ENCODE measurements at places on chromosomes 16 and 17.

GRCh38 chr16:53281280-53281679 lies 153.0 kb upstream of the RBL2 start:
- no peak for DNase-seq

- DNase-seq: no peak
Observed at GRCh38 chr17:43907998-43908721, 824 bp upstream of the MPP2 start.

DNA sequence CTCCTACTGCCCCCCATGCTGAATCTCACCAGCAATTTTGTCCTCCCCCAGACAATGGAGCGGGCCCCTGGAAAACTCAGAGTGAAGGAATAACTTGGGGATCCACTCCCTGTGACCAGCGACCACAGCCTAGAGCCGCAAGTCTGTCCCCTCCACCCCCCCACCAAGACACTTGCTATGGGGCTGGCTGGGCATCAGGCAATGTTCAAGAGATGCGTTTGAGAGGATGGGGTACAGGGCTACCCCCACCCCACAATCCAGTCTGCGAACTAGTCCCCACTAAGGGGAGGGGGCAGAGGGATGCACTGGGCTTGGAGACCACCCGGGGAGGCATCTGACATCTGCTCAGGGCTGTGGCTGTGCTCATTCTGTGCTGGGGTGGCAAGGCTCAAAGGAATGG lies 2.4 kb downstream of the PPL start:
- DNase-seq: no peak

- no peak for DNase-seq
Observed at GRCh38 chr17:79132271-79133064, 57.8 kb downstream of the ENGASE start.

DNA sequence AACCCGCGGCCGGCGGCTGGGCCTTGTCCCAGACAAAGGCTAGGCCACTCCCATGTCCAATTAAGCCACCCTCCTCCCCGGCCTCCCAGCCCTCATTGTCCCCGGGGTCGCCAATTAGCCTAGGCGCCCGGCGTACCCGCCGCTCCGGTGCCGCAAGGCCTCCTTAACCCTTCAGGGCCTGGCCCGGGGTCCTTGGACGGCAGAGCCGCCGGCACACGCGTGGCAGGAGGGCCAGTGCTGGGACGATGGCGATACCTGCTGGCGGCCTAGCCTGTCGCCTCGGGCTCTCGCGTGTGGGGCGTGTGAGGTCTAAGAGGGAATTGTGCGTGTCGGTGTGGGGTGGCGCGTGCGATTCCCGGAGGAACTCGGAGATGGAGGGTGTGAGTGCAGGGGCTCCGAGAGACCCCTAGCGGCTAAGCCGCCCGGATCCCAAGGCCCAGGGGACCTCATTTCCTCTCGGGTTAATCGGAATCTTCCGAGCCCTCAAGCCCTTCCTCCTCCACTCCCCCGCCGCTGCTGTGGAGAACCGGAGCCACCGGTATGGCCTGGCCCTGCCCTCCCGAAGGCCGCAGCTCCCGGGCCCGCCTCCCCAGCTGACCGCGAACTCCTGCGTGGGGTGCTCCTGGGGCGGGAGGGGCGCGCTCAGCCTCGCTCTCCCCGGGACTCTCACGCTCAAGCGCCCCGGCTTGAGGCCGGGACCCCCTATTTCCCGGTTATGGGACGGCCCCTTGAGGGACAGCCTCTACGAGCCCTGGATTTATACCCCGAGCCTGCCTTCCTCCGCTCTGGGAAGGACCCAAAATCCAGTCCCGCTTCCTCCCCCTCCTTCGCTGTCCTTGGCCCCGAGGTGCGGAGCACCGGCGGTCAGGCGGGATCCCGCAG lies 11.9 kb downstream of the TBX2 start:
- no peak for DNase-seq

DNA sequence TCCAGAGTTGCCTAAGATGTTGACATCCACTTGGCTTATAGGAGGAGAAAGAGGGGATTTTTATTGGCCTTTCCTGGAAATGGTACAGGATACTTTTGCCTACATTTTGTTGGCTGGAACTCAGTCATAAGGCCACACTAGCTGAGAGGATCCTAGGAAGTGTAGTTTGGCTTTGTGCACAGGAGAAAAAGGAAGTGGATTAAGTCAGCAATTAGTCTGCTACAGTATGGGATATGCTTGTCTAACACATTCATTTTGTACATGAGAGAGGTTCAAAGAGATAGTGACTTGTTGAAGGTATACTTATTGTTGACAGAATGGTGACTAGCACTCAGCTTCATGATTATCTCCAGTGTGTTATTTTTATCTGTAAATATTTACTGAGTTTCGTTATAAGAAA lies 10.3 kb downstream of the UTP18 start:
- DNase-seq: no peak

DNA sequence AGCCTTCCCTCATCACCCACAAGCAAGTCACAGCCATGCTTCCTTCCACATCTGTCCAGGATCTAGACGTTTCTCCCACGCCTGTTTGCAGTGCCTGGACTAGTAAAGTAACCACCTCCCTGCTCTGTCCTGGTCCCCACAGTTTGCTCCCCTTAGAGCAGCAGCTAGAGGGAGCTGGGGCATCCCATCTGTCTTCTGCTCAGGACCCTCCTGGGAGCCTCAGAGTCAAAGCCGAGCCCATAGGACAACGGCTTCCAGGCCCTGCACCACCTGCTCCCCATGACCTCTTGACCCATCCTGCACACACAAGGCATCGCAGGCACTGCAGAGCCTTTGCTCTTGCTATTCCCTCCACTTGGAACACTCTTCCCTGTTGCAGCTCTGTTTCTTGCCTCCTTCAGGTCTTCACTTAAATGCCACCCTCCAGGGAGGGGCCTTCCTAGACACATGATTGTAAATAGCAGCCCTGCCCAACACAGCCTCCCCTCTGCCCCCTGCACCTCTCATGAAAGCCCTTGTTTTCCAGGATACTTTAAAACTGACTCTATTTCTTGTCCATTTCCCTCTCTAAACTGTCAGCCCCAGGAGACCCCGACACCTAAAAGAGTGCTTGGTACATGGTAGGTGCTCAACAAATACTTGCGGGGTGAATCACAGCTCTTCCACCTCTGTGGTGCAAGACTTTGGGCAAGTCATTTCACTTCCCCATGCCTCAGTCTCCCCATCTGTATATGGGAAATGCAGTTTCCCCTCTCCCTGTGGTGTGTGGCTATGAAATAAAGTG lies 3.1 kb downstream of the NATD1 start:
- no peak for DNase-seq

DNA sequence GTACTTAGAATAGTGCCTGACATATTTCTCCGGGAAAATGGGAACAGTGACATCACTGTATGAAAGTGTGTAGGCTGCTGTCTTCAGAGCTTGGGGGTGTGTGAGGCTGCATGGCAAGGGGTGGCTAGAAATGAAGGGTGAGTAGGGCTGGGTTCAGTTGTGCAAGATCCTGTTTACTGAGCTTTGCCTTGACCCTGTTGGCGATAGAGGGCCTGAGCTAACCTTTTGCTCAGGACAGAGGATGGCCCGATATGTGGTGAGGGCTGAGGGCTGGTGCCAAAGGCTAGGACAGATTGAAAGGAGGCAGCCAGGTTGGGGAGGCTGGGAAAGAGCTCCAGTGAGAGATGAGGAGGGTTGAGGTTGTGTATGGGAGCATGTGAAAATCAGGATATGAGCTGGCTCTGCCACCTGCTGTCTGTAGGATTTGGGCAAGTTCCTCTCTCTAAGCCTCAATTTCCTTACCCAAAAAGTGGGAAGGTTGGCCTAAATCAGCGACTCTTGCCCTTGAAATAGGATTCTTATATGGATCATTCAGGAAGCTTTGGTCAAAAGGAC lies 6.0 kb upstream of the CCL1 start:
- no peak for DNase-seq

- DNase-seq: peak; percentile 91
Observed at GRCh38 chr17:14058051-14058450, 11.3 kb upstream of the COX10 start.

- no peak for DNase-seq
Observed at GRCh38 chr17:43169561-43170139, 1.4 kb upstream of the NBR1 start.

DNA sequence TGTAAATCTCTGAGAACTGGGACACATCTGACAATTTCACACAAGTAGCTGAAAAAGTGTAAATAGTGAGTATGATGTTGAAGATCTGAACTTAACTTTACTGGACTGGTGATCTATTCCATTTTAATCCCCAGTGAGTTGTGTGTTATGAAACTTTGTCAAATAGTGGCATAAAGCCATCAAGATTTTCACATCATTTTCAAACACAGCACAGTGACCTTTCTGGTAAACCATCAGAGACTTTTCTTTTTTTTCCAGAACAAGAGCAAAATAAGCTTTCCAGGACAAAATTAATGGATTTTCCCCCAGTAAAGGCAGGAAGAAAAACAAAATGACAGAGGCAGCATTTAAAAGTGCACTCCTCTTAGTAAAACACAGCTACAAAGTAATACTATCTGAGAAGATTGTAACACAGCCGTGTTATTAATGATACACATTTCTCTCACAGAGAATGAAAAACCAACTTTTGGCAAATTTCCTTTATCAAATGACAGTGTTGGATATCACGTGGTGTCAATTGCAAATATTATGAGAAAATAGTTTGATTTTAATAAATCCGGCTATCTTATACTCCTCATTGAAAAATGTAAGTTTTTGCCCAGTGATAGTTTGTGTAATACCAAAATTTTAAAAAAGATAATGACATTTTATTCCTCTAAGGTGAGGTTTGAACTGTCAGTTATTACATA lies 16.8 kb upstream of the COL1A1 start:
- no peak for DNase-seq

- DNase-seq: no peak
Observed at GRCh38 chr16:75048530-75048929, 49.7 kb downstream of the ZNRF1 start.

- no peak for DNase-seq
Observed at GRCh38 chr16:2798723-2799204, 494 bp downstream of the PRSS41 start.

DNA sequence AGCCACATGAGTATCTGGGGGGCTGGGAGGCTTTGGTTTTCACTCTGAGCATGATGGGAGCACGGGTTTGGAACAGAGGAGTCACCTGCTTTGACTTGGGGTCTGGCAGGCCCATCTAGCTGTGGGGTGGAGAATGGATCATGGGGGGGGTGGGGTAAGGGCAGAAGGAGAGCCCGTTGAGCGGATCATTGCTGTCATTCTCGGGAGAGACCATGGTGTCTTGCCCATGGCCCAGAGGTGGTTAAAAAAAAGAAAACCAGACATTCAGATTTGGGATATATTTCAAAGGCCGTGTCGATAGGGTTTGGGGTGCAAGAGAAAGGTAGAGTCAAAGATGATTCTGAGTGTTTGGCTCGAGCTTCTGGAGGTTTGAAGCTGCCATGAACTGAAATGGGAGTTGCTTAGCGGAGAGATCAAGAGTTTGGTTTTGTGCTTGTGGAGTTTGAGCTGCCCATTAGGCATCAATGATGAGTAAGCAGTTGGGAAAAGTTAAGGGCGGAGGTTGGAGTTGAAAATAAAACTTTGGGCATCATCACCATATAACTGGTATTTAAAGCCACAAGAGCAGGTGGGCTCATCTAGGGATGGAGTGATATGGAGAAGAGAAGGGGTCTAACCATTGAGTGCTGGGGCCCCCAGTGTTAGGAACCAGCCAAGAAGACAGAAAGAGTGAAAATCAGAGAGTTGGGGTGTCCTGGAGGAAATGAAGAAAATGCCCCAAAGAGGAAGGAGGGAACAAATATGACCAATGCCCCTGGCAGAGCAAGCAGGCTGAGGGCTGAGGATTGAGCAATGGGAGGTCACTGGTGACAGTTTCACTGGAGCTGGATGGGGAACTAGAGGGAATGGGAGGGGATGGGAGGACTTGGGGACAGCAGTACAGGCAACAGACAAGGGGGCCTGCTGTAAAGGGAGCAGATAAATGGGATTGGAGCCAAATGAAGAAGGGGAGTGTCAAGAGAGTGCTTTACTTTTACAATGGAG lies 1.9 kb downstream of the NOD2 start:
- no peak for DNase-seq

DNA sequence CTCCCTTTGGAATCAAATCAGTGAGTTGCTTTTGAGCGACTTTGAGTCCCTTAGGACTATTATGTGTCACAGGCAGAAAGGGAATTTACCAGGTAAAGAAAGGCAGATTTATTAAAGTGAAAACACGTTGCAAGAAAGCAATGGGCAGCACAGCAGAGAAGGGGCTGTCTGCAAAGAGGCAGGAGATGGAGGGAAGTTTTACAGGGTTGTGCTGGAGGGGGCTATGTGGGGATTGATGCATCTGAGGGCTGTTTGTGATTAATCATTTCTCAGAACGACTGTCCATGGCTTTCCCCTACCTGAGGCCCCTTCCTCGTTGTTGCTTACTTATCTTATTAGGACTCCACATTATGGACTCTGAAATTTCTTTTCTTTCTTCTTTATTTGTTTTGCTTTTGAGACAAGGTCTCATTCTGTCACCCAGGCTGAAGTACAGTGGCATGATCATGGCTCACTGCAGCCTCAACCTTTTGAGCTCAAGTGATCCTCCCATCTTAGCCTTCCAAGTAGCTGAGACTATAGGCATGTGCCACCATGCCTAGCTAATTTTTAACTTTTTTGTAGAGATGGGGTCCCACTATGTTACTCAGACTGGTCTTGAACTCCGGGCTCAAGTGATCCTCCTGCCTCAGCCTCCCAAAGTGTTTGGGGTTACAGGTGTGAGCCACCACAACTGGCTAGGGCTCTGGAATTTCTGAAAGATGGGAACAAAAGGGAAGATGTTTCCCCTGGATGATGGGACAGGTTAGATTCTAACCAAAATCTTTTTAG lies 5.5 kb downstream of the WWP2 start:
- no peak for DNase-seq

GRCh38 chr17:15078570-15078969 lies 186.6 kb downstream of the PMP22 start:
- no peak for DNase-seq

- no peak for DNase-seq
Observed at GRCh38 chr16:82801361-82801760, 174.6 kb downstream of the CDH13 start.

DNA sequence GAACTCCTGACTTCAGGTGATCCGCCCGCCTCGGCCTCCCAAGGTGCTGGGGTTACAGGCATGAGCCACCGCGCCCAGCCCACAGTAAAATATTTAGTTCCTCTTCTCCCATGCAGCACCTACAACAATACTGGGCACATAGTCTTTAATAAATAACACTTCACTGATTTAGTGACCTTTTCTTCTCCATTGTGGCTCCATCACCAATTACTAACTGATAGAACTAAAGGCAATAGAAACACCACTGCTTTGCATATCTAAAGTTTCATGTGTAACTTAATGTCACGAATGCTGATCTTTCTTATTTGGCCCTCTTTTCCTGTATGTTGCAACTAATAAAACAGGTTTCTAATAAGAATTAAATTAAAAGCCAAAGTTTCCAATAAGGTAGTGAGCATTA lies 38.9 kb downstream of the TRIM37 start:
- no peak for DNase-seq

All from GM04503 (cell line).